ENCODE measurements at places on chromosomes 7 and 10. TPM values are rescaled to one million over a fixed set of nuclear protein-coding genes. Genes with fewer than 3 reads are reported as not detected.
A peak's percentile ranks its signal among the peaks of the same experiment; 100 is the strongest.

DNA sequence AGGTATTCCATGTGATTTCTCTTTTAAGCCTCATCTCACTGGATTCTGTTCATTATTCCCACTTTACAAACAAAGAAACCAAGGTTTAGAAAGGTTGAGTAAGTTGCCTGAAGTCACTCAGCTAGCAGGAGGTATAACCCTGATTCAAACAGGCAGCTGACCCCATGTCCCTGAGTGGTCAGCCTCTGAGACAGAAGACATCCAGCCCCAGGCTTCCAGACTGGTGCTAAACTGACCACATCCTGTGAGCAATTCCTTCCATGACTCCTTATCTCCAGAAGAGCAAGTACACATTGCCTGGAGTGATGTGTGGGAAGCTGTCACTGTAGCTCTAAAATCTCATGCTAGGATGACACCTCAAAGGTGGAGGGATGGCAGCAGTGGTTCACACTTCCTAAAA, 3.7 kb downstream of the PLPP4 start:
- DNase-seq, result no peak

DNA sequence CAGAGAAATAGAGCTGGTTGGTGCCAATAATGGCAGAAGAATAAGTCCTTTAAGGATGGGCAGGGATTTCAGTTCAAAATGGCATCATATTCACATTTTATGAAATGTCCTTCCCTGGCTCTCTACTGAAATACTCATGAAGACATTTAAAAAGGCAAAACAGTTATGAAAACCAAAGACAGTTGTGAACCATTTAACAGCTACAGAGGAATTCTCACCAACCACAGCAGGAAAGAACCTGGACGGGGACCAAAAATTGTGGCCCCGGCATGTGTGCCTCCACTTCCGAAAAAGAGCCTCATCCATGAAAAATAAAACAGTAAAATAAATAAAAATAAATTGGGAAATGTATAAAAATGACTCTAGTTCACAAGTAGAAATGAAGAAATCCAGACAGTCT, 539.5 kb downstream of the SUGCT start:
- no peak for DNase-seq

- no peak for DNase-seq
Observed at GRCh38 chr7:69674701-69675182, 76.5 kb downstream of the AUTS2 start.

- no peak for DNase-seq
Observed at GRCh38 chr10:24814568-24815313, 91.1 kb upstream of the ARHGAP21 start.

DNA sequence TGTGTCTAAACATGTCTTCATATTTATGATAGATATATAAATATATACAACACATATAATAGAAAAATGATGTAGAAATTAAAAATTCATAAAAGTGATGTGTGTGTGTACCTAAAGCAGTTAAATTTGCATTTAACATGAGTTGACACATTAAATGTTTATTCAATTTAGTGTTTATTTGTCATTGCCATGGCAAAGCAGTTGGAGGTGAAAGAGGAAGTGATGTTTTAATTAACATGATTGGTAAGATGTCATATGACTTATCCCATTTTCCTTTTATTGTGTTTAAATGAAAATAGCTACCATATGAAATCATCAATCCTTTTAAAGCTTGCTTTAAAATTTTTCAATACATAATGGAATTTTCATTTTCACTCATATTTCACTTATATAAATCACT, 452.6 kb downstream of the SUGCT start:
- DNase-seq, result no peak

GRCh38 chr10:10794046-10794445, 223.6 kb upstream of the CELF2 start:
- DNase-seq, result no peak

- no peak for DNase-seq
Observed at GRCh38 chr10:118449521-118449920, 107.4 kb upstream of the FAM204A start.

DNA sequence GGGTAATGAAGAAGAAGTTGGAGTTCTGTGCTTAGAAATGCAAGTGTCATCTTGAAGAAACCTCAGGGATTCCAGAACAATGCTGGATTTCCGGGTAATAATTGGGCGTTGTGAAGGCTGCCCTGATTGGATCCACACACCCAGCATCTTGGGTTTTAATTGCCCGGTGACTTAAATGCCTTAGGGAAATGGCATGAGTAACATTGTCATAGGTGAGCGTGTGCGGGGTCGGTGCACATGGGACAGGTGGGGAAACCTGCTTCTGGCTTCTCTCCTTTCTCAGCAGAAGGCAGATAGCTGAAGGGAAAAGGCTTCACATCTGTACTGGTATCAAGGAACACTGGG, 15.2 kb upstream of the CAMK1D start:
- no peak for DNase-seq

DNA sequence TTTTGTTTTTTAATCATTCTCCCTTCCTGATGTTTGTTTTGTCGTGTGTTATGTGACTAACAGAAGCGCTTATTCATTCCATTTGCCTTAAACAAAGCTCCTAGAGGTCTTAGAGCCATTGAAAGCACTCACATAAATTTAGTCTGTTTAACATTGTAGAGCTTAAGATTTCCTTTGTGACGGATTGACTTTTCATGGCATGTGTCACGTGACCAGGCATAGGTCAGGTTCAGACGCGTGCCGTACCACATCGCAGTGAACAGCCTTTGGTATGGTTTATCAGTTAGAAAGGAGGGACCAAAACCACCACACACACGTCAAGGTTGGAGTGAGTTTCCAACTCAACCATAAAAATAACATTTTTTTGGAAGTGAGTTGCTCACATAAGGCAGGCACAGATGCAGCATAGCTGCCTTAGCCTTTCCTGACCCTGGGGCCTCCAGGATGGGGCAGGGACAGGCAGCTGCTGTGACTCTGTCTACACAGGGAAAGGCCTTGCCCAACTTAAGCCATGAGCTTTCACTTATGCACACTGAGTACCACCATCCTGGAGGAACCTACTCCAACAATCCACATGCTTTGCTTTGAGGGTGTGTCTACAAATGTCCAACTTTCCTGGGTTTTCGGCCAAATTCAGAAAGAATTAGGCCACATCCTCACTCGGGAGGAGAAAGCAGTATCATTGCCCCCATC, 55.5 kb downstream of the WDFY4 start:
- DNase-seq, result no peak

DNA sequence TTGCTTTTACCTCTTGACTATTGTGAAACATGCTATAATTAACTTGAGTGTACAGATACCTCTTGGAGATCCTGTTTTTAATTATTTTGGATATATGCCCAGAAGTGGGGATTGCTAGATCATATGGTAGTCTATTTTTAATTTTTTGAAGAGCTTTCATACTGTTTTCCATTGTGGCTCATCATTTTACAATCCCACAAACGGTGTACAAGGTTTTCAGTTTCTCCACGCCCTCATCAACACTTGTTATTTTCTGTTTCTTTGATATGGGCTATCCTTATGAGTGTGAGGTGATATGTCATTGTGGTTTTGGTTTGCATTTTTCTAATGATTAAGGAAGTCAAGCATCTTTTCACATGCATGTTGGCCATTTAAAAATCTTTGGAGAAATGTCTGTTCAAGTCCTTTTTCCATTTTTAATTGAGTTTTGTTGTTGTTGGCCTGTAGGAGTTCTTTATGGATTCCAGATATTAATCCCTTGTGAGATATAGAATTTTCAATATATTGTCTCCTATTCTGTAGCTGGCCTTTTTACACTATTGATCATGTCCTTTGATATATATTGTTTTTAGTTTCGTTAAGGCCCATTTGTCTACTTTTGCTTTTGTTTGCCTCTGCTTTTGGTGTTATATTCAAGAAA, 7.5 kb downstream of the AGK start:
- no peak for DNase-seq

DNA sequence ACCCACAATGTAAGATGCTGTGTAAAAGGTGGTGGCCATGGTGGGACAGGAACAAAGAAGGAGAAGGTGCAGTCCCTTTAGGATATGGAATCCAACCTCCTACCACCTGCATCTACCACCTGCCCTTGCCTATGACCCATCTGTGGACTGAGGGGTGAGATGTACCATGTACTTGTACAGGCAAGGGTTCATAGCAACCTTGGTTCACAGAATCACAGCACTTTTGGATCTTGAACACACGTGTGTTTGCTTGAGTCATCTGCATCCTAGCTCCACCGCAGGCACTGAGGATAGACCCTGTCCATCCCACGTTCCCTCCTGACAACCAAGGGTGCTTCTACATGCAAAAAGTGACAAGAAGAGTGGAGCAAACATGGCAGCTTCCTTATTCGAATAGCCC, 162.3 kb downstream of the GFRA1 start:
- no peak for DNase-seq

DNA sequence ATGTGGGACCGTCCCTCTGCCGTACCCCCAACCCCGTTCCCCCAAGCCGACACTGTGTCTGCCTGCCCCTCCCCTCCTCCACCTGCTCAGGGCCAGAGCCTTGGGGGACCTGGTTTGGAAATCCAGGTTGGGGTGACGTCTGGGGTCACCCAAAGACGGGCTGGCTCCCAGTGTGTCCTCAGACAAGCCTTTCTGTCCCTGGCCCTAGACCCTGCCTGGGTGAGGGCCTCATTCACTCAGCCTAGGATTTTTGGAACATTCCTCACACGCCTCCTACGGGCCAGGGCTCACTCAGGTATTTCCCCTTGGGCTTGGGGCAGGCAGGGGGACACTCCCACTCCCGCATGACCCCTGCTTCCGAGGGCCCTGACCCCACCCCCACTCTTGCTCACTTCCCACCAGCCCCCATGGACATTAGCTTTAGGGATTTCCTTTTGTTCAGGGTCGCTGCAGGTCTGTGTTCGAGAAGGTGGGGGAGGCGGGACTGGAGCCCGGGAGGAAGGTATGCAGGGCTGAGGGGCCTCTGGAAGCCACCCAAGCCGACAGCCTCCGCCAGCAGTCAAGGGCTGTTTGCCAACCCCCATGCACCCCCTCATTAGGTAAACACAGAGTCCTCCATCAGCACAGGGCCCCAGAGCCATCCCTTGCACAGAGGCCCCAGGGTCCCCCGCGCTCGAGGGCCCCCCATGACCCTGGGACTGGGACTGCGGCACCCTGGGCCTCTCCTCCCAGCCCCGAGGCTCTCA, 35.1 kb downstream of the PDGFA start:
- DNase-seq, result no peak

DNA sequence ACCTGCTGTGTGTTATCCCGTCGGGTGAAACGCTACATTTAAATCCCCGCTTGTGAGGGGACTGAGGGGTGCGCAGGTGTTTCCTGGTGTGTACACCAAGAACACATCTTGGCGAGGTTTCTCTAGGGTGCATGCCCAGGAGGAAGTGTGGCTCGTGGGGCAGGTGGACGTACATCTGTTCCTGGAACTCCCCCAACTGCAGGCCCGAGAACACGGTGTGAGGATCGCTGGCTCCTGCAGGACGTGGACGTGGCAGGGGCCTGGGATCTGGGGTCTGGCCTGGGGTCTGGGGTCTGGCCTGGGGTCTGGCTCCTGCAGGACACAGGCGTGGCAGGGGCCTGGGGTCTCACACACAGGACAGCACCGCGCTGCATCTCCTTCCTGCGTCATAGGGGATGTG, 10.1 kb downstream of the KNDC1 start:
- DNase-seq, result no peak

- DNase-seq, result no peak
Observed at GRCh38 chr10:131825150-131825848, 75.5 kb upstream of the PPP2R2D start.

GRCh38 chr7:148135116-148135515, 455.4 kb upstream of the C7orf33 start:
- no peak for DNase-seq

GRCh38 chr7:26185131-26185843, 15.3 kb downstream of the HNRNPA2B1 start:
- DNase-seq, result no peak

GRCh38 chr10:110502851-110503301, 5.2 kb downstream of the DUSP5 start:
- DNase-seq, result no peak

GRCh38 chr7:134996097-134996550, 9.8 kb downstream of the AGBL3 start:
- peak; percentile 30 for DNase-seq

DNA sequence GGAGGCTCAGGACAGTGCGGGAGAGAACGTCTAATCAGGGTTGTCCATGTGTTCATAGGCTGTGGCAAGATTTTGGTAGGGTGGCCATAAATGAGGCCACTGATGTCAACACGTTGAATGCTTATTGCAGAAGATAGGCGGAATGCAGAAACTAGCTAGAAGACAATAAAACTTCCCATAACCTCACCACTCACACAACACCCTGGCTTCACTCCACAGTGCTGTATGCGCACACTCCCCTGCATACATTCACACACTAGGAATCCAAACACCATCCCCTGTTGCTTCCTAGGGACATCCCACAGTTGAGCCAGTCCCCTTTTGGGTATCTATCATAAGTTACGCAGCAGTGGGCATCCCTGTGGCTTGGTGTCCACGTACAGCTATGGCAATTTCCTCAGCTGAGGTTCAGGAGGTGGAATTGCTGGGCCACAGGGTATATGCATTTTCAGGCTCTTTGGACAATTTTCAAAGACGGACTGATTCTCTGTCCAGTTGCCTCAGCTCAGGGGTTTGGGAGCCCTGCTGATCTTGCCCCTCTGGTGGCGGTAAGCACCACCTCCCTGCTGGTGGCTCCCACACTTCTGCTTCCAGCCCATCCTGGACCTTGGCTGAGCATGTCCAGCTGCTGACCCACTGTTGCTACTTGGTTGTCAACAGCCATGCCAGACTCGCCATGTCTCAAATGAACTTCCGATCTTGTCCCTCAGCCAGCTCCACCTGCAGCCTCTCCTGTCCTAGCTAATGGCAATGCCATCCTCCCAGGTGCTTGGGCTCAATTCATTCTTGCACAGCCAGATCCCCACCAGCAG, 36.4 kb downstream of the CDH23 start:
- DNase-seq, result no peak

DNA sequence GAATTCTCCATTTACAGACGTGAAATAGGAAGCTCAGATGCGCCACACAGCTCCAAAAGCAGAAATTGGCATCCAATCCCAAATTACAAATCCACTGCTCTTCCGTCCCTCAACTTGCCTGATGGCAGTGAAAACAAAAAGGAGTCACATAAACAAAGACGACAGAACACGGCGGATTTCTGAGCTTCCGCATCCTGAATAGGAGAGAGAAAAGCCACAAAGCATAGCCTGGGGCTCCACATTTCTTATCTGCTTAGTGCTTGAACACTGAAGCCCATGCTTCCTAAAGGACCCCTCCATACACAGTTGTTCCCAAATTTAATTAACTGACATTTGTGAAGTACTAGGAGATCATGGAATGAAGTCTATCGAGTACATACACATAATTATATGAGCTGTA, 32.6 kb downstream of the BEND7 start:
- no peak for DNase-seq

- no peak for DNase-seq
Observed at GRCh38 chr7:30992414-30992813, 28.7 kb downstream of the GHRHR start.

AOAH gene
- polyA plus RNA-seq, result 2.4 TPM

CASP7 gene
- polyA plus RNA-seq, result 36.6 TPM

FAM180A gene
- polyA plus RNA-seq, result not detected

SAP25 gene
- polyA plus RNA-seq, result 4.9 TPM

LRIT1 gene
- polyA plus RNA-seq, result not detected

EPO gene
- polyA plus RNA-seq, result 0.17 TPM

FXYD4 gene
- 0.50 TPM for polyA plus RNA-seq

MUC12 gene
- 0.46 TPM for polyA plus RNA-seq
